Panc1 (cell line): ENCODE measurements at places on chromosomes 12 and 14.

GRCh38 chr14:81716953-81717352 is 183.3 kb upstream of the SEL1L start:
- DNase-seq: no peak

- DNase-seq: no peak
These were observed 24.7 kb upstream of the HDAC7 start for GRCh38 chr12:47844264-47845019.

DNA sequence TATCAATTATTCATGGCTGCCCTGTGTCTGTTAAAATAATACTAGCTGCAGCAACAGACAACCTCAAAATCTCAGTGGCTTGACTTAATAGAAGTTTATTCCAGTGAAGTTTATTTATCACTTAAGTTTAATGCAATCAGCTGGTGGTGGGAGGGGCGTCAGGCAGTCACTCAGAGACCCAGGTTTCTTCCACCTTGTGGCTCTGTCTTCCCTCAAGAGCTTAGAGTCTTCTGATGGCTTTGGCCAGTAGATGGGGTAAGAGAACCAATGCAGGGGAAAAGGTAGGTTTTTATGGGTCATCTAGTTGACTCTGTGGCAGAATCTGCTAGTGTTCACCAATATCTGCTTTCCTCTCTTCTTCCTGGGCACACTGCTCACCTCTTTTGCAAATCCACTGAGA is 668.9 kb downstream of the AACS start:
- DNase-seq: no peak

DNA sequence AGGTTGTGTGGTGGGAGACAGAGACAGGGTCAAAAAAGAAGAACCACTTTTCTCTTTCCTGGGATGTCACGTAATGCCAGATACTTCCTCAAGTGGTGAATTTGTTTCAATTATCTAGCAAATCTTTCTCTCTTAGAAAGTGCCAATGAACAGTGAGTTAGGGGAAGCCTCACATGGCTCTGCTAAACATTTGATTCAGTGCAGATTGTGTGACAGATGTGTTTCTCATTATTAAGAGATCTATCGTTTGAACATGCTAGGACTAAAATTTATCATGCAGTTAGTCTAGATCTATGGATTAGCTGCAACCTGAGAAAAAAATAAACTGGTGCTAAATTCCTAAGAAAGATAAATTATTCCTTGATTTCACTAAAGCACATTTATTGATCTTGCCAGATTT is 247.8 kb downstream of the MDGA2 start:
- no peak for DNase-seq

DNA sequence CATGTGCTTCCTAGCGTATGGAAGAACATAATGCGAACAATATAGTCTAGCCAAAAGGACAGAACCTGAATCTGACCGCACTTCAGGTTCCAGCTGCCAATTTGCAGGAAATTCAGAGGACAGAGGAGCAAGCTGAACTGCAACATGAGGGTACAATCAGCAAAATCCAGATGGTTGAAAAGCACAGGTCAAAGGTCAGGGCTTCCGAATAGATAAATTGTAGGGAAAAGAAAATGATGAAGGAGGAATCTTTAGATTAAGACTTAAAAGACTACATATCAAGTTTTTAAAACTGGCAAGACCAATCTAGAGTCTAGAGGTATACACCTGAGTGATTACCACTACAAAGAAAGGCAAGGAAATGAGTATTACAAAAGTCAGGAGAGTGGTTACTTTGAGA is 42.1 kb upstream of the SELPLG start:
- no peak for DNase-seq

DNA sequence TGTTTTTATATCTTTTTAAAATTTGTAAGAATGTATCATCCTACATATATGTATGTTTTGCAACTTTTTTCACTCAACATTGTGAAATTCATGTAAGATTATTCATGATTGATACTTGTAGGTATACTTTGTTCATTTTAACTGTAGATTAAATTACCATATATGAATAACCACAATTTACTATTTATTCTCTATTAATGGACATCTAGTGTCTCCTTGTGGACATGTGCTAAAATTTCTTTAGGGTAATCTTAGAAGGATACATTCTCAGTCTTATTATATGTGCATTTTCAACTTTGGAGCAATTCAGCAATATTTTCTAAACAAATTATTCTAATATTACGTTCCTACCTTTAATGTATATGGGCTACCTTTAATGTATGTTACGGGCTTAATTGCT is 192.4 kb downstream of the FUT8 start:
- DNase-seq: no peak

- DNase-seq: no peak
These were observed 43.4 kb upstream of the PIK3C2G start for GRCh38 chr12:18217966-18218365.

DNA sequence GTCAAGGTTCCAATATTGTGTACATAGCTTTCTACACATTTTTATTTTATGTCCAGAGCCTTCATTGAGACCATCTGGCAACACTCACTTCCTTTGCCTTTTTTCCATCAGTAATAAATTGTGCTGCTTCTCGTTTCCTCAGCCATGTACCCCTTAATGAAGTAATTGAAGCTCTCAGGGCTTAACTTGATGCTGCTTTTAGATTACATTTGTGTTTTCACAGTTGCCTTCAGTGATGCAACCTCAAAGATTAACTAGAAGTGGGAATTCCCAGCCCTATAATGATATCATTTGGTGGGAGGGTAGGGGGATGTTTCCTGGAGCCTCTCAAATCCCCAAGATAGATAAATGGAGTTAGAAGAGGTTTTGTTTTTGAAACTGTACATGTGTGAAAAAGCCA is 80.2 kb upstream of the KRR1 start:
- no peak for DNase-seq

- peak; percentile 96 for DNase-seq
These were observed 11.8 kb upstream of the OR6S1 start for GRCh38 chr14:20652996-20653975.

DNA sequence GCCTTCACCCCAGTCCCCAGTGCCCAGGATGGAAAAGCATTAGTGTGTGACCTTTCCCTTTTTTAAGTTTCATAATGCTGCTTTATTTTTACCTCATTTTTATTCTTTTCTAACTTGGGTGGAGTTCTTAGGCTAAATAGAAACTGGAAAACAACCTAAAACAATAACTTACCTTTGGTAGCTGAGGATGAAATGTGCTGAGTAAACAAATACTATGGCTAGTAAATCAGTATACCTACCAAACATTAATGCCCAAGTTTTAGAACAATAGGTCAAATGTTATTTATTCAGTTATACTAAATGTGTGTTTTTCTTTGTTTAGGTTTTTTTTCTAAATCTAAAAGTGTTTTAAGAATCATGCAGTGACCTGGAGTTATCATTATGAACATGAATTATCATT is 226.6 kb upstream of the G2E3 start:
- no peak for DNase-seq

DNA sequence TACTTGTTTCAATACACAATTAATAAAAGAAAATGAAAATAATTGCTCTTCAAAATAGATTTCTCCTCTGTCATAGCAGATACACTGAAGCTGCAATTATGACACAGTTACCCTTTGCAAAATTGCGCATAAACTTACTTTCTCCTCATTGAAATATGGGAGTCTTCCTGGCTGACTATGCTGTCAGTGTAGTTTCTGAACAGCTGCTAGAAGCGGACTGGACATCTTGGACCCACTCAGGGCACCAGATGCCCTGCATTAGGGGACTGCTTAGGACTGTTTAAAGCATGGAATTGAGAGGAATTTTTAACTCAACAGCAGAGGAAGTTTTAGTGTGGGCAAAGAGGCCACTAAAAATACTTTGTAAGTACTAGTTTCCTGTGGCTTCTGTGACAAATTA is 454.9 kb downstream of the ATP23 start:
- DNase-seq: no peak

GRCh38 chr12:127300753-127301152 is 966.2 kb upstream of the TMEM132C start:
- DNase-seq: no peak

DNA sequence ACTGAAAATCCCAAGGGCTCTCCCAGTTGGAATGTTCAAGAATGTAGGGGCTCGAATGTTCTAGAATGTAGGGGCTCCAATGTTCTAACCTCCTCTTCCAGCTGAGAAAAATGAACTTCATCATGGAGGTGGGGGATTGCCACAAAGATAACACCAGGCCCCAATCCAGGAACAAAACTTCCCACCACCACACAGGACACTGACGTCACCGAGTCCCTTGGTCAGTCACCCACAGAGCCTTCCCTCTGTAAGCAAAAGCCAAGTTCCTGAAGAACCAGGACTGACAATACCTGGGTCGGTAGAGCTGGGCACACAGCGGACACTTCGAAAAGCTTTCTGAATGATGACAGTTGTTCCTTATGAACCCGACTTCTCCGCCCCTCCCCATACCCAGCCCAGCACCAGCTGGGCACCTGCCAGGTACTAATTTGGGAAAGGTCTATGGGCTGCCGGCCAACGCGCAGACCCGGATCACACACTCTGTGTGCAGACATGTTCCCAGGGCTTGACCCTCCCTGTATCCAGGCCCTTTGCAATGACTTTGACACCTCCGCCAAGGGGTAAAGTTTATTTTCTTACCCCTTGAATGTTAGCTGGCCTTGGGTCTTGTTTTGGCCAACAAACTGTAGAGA is 18.9 kb downstream of the ITPK1 start:
- DNase-seq: no peak

GRCh38 chr12:5123921-5124320 is 80.2 kb downstream of the KCNA5 start:
- no peak for DNase-seq

DNA sequence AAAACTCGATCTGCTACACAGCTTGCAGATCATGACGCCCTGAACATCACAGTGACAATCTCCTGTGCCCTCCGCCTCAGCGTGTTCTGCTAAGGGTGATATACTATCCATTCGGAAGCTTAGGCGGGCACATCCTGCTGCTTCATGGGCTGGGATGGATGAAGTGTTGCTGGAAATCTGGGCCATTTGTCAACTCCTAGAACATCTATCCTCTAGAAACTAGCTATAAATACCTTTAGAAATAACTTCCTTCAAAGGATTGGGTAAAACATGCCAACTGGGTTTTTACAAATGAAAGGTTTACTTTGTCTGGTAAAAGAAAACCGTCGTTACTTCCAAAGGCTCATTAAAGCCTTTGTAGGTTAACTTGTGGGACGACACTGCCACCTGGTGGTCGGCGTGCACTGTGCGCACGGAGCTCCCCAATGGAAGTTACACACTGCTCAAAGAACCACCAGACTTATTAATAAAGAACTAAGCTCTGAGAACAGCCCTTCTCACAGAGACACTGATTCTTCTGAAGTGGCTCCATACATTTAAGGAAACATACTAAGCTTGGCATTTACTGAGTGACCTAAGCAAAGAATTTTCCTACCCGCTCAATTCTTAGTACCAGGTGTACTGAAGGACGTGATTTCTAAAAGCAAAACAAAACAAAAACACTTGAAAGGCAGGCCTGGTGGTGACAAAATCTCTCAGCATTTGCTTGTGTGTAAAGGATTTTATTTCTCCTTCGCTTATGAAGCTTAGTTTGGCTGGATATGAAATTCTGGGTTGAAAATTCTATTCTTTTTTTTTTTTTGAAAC is 21.6 kb upstream of the CACNA2D4 start:
- peak; percentile 67 for DNase-seq

GRCh38 chr14:93331728-93332396 is 974 bp downstream of the BTBD7 start:
- no peak for DNase-seq
